ENCODE measurements at places on chromosomes 2 and 18.

DNA sequence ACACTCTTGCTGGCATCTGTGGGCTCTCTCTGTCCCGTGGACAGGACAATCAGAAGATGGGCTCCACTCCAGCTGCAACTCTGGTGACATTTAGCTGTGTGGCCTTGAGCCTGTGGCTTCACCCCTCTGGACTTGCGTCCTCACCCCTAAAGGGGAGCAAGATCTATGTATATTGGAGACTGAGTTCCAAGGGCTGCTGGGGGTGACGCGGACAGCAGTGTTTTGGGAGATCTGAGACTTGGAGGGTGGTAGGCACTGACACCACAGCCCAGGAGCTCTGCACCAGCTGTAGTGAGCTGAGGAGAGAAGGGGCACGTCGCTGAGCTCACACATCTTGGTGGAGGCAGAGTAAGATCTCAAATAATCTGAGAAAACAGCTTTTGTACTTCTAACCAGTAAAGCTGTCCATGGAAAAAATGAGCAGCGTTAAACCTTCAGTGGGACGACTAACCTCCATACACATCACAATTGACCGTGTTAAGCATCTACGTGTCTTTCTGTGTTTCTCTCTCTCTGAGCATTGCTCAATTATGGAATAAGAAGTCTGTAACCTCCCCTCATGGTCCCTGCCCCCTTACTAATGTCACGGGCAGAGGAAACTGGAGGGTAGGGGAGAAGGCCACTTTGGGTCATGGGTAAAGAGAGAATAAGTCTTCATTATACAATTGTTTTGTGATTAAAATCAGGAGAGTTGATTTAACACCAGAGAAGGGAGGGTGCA, 85.8 kb downstream of the SH3RF3 start:
- DNase-seq = no peak

- DNase-seq = peak; percentile 83
Observed at GRCh38 chr2:191894681-191895147, 47.8 kb upstream of the CAVIN2 start.

- peak; percentile 25 for DNase-seq
Observed at GRCh38 chr2:197191177-197191939, 119.2 kb downstream of the ANKRD44 start.

- no peak for DNase-seq
Observed at GRCh38 chr2:68835621-68836020, 35.6 kb downstream of the BMP10 start.

DNA sequence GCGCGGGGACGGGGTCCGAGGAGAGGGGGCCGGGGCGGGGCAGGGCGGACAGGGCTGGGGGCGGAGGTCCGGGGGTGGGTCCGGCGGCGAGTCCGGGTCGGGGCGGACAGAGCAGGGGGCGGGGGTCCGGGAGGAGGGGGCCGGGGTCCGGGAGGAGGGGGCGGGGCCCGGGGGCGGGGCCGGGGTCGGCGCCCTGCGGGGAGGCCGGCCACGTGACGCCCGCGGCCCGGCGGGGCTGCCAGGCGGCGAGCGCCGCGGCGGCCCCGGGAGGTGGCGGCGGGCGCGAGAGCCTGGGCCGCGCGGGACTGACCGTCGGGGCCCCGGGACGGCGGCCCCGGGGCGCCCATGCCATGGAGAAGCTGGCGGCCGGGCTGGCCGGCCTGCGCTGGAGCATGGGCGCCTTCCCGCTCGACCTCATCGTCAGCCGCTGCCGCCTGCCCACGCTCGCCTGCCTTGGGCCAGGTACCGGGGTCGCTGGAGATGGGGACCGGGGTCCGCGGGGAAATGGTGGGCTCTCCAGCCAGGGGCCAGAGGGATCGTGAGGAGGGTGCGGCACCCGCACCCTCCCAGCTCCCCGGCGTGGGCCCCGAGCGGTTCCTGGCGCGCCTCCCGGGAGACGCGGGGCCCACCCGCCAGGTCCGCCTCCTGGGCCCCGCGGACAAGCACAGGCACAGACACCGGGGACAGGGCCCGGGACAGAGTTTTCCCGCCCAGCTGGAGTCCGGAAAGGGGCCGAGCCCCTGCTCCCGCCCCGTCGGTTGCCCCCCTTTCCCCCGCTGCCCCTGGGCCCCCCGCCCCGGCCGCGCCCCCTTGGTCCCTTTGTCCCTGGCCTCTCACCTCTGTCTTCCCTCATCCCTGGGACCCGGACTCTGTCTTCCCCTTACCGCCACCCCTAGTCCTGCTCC, at the start of gene GAREM2:
Gene GAREM2, plus strand, starts transcription at position 218 of the 905 bp plus-strand sequence. Its CDS starts 133 bp downstream, at position 351.
- no peak for DNase-seq

GRCh38 chr2:11500702-11501303, 33.0 kb upstream of the GREB1 start:
- no peak for DNase-seq

DNA sequence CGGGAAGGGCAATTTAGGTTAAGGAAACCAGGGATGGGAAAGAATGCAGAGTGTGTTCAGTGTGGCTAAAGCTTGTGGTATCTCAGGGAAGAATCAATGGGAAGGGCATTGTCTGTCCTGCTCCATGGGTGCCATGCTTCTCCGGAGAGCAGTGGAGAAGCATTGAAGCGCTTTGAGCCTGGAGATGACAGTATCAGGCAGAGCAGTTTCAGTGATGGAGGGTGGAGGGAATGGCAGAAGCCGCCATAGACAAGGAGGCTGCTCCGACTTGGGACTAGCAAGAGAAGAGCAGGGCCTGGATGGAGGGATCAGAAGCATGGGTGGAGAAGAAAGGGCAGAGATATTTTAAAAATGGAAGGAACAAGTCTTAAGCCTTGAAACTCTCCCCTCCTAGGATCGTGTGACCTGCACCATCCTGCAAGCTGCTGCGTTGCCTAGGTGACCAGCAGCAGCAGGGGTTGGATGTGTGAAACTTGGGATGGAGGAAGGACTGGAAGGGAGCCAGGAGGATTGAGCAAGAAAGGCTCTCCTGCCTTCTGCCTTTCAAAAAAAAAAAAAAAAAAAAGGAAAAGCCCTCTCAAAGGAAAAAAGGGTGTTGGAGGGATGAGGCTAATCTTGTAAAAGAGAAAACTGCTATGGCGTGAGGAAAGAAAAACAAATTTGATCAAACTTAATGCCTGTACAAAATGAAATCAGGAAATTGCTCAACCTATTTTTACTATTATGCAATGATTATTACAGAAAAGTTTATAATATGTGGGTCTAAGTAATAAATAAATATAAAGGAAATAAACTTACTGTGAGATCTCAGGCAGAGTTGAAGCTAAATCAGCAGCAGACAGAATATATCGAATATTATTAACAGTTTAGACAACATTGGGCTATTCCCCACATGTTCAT, 493.8 kb upstream of the NRP2 start:
- DNase-seq = peak; percentile 78

GRCh38 chr2:216742411-216742810, 47.1 kb upstream of the IGFBP5 start:
- DNase-seq = peak; percentile 68

GRCh38 chr2:67018301-67018700, 378.8 kb upstream of the ETAA1 start:
- DNase-seq = no peak

- peak; percentile 60 for DNase-seq
Observed at GRCh38 chr2:100427627-100428258, 10.3 kb upstream of the CHST10 start.

DNA sequence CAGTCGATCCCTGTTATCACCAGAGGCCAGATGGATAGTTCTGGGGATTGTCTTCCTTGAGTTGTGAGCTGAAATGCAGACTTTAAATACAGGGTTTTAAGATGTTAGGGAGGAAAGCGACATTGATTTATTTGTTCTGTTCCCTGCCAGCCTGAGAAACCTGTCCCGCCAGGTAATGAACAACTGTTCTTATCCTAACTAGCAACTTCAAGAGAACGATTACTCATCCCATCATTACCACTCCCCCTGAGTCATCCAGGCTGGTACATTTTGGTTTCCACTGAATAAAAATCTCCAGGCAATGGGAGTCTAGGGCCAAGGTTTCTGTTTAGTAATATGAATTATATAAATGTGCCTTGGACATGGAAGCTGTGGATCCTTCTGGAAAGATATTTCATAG, 131.2 kb downstream of the LYPD6B start:
- DNase-seq = peak; percentile 12

DNA sequence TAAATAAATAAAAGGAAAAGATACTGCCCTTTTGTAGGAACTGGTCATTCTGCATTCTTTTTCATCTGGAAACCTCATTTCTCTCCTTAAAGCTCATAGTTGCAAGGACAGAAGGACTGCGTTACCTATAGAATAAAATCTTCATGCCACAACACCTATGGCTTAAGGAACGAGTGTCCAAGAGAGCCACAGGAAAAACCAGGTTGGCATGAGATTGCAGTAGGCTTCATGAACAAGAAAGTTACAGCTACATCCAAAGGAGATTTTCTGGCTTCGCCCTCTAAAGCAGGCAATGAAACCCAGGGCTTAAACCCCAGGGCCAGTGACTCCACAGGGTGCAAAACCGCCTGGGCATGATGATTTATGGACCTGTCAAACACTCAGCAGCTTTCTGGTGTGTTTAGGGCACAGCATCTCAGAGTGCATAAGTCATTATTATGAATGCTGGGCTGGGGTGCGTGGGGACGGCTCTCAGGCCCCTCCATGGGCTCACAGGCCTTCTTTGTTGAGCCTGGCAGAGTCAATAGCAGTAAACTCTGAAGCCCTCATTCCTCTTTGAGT, 30.7 kb upstream of the PIEZO2 start:
- no peak for DNase-seq

GRCh38 chr2:138430181-138430580, 71.4 kb upstream of the SPOPL start:
- no peak for DNase-seq

Measured in iris pigment epithelial cell (primary cell).